Testis (tissue), 5 donors: ENCODE measurements at places on chromosomes 3 and 15. TPM values are rescaled to one million over a fixed set of nuclear protein-coding genes. Genes with fewer than 3 reads are reported as not detected.

Gene COL6A5
- 2.0 TPM for total RNA-seq

Gene FBXO40
- 0.31 TPM for total RNA-seq

Gene DUOX2
- 1.2 TPM for total RNA-seq

Gene RHOV
- 0.24 TPM for total RNA-seq

Gene FMN1
- 47.4 TPM for total RNA-seq

Gene PARP9
- 13.8 TPM for total RNA-seq

Gene SYNPR
- total RNA-seq = not detected

Gene TLR9
- total RNA-seq = 0.25 TPM

Gene AQR
- total RNA-seq = 38.5 TPM

Gene TAGLN3
- total RNA-seq = not detected

Gene ARL13B
- total RNA-seq = 14.9 TPM

Gene CLSTN2
- 5.7 TPM for total RNA-seq

Gene CNTN3
- total RNA-seq = 3.7 TPM

Gene ZNF662
- total RNA-seq = 23.5 TPM

Gene PAQR9
- 16.8 TPM for total RNA-seq

Gene HIGD2B
- 2.2 TPM for total RNA-seq

DNA sequence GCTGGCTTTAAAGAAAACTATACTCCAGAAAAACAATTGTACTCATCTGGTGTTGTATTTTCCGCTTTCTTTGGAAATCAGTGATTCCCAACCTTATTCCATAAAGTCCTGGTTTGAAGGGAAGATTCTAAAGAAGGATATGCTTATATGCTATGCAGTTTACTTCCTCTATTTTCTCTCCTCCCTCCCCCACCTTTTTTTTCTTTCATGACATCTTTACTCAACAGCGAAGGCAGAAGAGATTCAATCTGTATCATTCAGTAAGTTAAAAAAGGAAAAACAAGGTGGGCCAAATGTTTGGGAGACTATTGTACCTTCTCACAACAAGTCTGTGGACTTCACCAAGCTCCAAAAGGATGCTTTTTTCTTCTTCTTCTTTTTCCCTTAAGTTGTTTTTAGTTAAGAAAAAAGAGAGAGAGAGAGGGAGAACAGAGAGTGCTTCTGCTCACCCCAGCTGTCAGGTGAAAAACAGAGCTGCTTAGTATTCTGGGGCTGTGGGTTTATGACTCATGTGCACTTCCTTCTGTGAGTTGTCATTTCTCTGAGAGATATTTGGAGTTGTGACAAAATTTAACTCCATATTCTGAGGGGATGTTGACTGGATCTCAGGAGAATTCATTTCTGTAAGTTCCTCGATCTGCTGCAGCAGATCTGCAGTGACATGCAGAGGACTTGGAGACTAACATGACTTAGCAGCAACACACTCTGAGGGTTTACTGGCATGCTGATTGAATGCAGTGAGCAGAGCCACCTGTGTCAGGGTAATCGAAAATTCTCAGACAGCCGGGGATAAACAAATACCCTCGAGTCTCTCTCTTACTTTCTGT is 70.7 kb downstream of the SSR3 start:
- DNase-seq = no peak

DNA sequence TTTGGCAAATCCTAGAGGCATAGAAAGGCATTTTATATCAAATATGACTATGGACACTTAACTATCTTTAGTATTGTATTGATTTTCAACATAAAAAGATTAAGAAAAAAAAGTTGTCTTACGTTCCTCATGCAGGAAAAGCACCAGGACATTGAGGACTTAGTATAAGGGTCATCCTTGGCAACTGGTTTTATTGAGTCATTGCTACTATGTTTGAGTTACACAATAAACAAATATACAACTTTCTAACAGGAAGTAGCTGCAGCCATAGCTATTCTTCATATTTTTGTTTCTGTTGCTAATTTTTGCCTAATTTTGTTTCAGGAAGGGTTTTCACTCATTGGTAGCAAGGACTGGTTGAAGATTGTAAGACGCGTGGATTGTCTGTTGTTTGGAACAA is 93.0 kb downstream of the NPTN start:
- DNase-seq = no peak

DNA sequence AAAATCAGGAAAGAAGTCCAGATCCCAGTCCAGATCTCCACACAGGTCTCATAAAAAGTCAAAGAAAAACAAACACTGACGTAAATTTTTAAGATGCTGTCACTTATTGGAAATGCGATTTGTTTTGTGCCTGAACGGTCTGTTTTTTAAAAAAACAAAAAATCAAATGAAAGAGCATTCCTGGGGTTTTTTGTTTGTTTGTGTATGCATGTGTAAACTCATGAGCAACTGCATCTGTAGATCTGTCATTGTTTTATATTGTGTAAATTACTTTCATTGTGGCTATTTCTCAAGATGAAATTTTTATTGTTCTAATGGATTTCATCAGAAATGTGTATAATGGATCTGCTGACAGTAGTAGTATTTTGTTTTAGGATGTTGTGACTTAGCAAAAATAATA is 55.0 kb downstream of the U2SURP start:
- no peak for DNase-seq

DNA sequence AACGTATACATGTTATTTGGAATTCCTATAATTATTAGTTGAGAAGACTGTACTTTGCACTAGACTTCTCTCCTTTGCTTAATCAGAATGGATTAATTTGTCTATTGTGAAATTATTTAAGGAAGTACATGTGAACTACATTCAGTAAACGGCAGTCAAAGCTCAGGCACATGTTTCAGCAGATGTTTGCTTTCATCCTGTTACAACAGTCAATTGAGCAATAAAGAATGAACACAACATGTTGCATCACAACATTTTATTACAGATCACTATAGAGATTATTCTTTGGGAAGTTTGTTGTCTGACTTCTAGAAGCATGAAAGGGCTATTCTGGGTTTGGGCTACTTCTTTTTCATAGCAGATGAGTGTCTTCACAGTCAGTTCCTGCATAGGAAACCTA is 39.2 kb downstream of the RAB27A start:
- no peak for DNase-seq

GRCh38 chr15:69031013-69032001 is 16.8 kb downstream of the NOX5 start:
- peak; percentile 86 for DNase-seq

DNA sequence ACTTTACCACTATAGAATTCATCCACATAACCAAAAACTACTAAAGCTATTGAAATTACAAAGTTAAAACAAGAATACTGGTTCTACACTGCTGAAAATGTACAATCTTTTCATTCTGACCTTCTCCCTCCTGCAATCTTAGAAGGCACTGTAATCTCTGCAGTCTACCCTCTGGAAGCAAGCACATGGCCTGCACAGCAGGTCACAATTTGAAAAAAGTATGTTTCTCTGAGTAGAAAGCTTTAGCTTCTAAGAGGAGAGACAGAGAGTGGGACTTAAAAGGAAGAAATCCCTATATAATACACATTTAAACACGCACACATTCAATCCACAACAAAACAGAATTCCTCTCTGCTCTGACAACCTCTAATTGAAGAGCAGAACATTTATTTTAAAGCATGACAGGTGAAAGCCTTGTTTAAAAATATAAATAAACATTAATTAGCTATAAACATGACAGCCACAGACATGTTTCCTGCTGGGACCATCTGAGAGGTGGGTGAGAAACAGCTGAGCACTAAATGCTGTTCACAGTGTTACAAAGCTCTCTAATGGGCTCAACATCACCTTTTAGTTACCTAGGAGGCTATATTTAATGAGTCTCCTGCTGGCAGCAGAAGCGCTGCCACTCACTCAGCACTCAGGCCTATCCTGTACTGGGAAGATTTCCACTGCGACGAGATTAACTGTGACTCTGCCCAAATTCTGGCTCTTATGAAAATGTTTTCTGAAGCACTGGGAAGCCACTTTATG is 447.4 kb downstream of the AGBL1 start:
- no peak for DNase-seq

DNA sequence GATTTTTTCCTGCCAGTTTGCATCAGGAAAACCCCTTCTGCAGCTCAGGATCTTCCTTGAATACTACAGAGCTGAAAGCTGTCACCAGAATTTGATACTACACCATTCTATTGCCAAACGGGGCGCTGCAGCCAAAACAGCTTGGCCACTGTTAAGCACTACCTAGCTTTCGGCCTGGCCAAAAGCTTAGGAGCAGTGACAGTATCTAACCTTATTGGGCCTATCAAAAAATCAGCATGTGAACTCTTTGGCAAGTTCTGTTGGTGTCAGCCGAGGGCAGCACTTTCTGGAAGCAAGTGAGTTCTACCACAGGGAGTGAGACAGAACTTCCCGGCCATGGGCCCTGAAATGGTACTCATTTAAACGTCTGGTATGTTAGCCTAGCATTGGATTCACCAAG is 16.1 kb upstream of the GYG1 start:
- no peak for DNase-seq

GRCh38 chr15:63752075-63752684 is 81.6 kb downstream of the HERC1 start:
- DNase-seq = peak; percentile 53

DNA sequence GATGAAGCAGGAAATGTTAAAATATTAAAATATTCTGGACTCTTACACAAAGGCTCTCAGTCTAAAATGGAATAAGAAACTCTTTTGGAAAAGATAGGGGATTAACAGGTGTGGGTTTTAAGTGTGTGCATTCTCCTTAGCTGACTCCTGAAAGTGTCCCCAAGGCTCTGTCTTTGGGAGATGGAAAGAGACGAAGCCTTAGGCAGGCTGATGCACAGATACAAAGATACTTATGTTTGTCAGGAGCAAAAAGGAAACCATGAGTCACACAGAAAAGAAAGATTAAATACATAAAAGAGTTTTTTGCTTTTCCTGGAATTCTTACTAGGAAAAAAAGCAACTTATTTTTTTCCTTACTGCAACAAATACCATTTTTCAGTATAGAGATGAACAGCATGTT is 23.8 kb upstream of the ABI3BP start:
- no peak for DNase-seq

- no peak for DNase-seq
These were observed 7.4 kb downstream of the IL12A start for GRCh38 chr3:159996018-159996417.

DNA sequence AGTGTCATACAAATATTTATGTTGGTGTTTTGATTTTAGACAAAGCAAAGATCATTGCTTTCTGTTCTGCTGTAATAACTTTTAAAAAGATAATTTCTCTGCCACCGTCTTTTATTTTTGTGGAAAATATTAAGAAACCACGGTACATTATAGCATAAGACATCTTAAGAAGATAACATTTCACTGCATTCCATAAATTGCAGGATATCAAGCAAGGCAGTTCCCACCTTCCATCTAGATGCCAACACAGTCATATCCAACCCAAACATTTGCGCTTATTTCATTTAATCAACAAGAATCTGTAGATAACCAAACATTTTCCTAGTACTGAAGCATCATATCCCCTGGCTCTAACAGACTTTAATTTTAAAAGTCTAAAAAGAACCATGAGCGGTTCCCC is 25.1 kb downstream of the ARHGAP31 start:
- DNase-seq = no peak

- DNase-seq = peak; percentile 64
These were observed 28.6 kb upstream of the SEMA3F start for GRCh38 chr3:50126287-50127211.

DNA sequence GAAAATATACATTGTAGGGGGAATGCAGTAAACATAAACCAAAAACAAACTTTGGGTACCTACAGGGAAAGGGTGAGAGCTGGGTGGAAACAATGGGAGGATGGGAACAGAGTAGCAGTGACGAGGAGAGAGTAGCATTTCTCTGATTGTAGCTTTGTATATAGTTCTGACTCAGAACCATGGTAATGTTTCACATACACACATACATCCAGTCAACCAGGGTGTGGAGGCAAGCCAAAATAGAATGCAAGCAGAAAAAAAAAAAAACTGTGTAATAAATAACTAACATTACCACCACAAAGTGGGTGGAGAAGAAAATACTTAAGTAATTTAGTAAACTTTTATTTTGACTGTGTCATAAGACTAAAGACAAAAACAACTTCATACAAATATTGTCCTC is 27.2 kb downstream of the BCL2A1 start:
- DNase-seq = no peak

DNA sequence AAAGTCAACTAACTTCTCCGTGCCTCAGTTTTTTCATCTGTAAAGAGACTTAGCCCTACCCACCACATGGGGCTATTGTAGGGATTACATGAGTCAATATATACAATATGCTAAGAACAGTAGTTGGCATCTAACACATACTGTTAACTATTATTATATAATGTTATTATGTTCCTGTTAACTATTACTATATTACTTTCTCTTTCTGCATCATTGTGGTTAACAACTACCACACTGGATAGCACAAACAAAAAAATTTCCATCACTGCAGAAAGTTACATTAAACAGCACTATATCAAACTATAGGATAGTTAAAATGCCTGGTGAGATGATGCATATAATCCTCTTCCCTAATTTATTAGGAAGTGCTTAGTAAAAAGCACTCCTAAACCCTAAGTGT is 23.7 kb downstream of the STAG1 start:
- no peak for DNase-seq

GRCh38 chr15:64379216-64379960 is 1.9 kb downstream of the PCLAF start:
- no peak for DNase-seq

- DNase-seq = no peak
These were observed 394.8 kb downstream of the FHIT start for GRCh38 chr3:60856257-60857046.

DNA sequence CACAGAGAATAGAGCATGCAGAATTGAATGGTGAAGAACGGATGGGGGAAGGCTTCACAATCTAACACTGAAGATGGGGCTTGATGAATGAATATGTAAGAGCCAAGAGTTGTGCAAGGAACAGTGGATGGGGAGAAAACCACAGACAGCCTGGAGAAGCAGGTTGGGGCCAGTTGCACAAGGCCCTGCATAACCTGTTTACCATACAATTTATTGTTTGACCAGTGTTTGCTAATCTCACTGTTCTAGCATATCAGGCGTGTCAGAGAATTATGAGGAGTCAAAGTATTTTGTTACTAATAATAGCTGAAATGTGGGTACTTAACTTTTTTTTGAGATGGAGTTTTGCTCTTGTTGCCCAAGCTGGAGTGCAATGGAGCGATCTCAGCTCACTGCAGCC is 36.4 kb downstream of the LINS1 start:
- no peak for DNase-seq

GRCh38 chr15:74777769-74778598 is 3.9 kb upstream of the CSK start:
- DNase-seq = no peak

DNA sequence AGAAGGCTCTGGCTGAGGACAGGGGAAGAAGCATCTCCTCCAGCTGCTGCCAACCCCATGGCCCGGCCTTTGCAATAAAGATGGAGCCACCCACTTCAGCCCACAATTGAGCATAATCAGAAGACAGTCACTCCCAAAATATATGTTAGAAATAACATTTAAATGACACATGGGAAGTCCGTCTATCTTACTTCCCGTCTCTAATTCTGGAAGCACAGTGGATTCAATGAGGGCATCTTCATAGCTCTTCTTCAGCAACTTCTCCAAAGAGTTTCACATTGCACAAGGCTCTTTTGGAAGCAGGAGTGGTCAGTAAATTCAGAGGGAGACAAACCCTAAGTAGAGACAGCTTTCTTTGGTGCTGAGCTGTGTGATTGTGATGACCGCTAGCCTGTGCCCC is 67.0 kb upstream of the SEC61A1 start:
- DNase-seq = no peak
